ENCODE measurements at places on chromosomes 11 and 22. TPM values are rescaled to one million over a fixed set of nuclear protein-coding genes. Genes with fewer than 3 reads are reported as not detected.

- DNase-seq = no peak
Measured at GRCh38 chr22:45905924-45906865, 70.8 kb downstream of the WNT7B start.

GRCh38 chr22:17120711-17121232 lies 388 bp downstream of the TMEM121B start:
- DNase-seq = no peak

DNA sequence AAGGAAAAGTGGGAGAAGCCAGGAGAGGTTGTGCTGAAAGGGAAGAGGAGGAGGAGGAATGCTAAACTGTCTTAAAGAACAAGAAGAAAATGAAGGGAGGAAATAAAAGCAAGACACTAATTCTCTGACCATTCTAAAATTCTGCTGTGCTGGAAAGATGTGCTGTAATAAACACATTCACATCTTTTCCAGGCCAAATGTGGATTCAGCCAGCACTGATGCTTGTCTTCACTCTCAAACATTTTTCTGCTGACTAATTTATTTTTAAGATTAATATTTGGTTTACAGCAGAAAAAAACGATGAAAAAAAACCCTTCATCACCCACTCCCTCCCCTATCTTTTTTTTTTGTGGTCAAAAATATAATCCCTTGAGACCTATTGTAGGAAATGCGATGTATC lies 223.6 kb downstream of the SWAP70 start:
- no peak for DNase-seq

GRCh38 chr11:107102692-107103477 lies 84.6 kb upstream of the GUCY1A2 start:
- DNase-seq = no peak

DNA sequence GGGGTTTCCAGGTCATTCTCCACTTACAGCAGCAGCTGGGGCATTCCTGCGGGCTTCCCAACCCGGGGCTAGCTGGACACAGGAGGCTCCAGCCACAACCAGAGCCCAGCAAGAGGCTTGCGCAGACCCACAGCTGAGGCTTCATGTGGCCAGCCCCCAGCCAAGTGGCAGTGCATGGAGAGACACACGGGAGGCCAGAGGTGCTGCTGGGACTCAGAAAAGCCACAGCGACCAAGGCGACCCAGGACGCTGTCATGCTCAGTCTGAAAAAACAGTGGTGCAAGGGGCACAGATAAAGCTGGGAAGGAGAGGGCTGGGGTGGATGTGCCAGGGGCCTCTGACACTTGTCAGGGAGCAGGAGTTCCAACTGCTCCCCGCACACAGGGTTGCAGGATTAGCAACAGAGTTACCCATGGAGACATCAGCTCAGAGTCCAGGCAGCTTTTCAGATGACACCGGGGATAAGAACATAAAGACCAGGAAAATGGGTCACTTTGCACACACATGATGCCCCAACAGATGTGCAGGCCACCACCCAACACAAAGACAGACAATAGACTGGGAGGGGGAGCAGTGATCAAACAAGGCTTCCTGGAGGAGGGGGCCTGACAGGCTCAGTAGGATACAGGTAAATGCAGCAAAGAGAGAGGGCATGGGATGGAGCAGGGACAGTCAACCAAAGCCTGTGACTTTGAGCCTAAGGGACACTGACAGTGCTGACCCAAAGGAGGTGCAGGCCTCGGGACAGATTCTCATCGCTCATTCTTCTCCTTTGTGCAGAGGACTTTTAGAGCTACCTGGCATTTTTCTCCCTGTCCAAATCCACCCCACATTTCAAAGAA lies 6.9 kb upstream of the NEAT1 start:
- DNase-seq = no peak

DNA sequence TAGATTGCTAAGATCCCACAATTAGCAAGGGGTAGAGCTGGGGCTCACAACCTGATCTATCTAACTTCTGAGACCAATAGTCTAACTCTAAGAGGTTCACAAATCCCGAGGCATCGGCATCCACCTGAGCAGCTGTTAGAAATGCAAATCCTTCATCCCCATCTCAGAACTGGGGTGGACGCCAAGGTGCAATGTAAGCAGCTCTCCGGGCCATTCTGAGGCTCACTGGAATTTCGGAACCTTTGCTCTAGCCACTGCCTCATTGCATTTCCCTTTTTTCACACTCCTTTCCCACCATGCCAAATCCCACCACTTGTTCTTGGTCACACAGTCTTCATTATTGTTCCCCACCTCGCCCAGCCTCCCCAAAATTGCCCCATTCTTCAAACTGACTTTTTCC lies 29.8 kb downstream of the MAML2 start:
- DNase-seq = no peak

DNA sequence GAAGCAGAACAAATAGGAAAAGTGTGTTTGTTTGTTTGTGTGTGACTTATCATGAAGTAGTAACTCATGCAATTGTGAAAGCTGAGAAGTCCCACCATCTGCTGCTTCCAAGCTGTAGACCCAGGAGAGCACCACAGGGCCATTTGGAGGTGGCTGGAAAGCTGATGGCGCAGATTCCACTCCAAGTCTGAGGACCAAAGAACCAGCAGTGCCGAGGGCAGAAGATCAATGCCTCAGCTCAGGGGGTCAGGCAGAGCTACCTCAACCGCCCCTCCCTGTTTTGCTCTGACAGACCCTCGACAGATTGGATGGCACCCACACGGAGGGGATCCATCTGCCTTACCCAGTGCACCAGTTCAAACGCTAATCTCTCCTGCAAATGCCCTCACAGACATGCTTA lies 896.2 kb downstream of the BRD1 start:
- no peak for DNase-seq

DNA sequence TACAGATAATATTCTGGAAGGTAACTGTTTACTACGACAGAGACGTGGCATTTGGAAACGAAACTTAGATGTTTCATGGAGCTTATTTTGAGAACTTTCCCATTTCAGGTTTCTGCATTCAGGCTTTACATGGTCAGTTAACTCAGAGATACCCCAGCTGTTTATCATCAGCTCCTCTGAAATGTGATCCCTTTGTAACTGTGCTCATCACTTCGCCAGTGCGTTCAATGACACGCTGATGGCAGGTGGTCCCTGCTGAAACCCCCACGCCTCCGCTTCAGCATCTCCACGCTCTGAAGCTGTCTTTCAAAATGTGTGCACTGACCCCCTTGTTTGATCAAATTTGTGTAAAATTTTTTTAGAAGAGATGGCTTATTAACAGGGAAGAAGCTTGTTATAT lies 30.5 kb downstream of the ALG12 start:
- no peak for DNase-seq

- peak; percentile 81 for DNase-seq
Measured at GRCh38 chr11:73072935-73073481, 69.1 kb downstream of the FCHSD2 start.

- DNase-seq = no peak
Measured at GRCh38 chr11:114155116-114155515, 95.6 kb downstream of the ZBTB16 start.

GRCh38 chr11:110716361-110716760 lies 4.1 kb upstream of the ARHGAP20 start:
- no peak for DNase-seq

DNA sequence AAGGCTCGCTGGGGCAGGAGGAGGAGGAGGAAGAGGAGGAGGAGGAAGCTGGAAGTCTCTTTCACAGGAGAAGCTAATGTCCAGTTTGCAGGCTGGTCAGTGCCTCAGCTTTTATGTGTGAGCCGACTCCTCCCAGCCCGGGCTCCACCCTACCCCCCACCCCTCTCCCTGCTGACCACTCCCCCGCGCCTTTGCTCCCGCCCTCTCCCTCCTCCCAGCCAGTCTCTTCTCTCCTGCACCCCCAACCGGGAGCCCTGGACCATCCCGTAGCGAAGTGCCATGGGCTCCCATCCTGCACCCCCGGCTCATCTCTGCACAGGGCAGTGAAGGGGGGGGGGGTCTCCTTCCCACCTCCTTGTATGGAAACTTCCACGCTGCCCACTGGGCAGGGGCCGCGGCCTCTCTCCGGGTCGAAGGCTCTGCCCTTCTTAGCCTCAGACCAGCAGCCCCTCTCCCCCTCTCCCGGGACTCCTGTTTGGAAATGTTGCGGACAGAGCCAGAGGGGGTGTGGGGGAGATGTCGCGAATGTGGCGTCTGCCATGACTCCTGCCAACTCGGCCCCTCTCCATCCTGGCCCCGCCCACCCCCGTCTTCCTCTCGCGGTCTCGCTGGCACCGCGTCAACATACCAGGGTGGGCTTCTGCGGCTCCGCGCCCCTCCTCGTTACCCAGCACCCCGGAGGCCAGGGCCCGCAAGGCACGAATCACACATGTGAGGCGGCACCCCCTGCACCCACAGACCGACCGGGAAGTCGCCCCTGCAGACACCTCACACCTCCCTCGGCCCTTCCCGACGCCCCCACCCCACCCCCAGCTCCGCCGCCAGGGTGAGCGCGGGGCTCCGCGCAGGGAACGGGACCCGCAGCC lies 1.8 kb downstream of the IGF2 start:
- DNase-seq = peak; percentile 49

DNA sequence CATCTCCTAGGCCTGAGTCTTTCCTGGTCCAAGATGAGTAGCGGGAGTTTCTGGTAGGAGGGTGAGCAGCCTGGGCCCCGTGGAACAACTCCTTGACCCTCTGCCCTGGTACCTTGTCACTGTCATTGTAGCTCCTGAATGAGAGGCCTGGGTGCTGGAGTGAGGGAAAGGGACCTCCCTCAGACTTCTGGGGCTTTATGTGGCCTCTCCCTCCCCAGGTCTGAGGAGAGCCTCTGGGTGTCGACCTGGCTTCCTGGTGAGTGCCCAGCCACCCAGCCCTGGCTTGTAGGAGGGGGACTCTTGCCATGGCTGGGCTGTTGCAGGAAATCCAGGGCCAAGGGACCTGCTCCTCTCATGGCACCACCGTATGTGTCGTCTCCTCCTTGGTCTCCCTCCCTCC lies 3.9 kb downstream of the P2RY2 start:
- DNase-seq = no peak

GRCh38 chr11:13259374-13259773 lies 18.2 kb upstream of the BMAL1 start:
- no peak for DNase-seq

- DNase-seq = peak; percentile 12
Measured at GRCh38 chr11:130480711-130481140, 32.3 kb downstream of the ADAMTS15 start.

DNA sequence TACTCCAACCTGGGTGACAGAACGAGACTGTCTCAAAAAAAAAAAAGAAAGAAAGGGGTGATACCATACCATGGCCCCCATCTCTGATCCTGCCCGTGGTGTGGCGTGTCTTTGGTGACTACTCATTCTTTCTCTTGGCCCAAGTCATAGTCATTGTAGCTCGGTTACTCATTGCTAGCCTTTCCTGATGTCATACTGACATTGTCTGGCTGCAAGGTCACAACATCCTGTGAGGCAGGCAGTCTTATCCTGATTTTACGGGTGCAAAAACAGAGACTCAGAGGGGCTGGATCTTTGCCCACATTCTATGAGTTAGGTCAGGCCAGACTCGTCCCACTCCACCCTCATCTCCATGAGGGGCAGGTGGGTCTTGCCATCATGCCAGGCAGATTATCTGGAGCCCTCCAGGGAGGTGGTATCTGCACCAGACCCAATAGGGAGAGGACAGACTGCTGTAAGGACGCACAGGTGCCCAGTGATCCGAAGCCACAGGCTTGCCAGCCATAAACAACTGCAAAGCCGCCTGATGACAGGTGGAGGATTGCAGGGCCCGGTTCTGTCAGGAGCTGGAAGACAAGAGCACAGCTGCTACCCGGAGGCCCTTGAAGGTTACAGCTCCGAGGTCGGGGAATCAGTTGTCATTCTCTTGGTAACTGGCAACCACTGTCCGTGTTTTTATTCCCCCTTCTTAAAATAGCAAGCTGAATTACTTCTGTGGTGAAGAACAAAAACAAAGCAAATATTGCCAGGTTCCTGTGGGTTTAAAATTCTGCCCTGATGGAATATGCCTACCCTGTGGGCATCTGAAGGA lies 13.8 kb downstream of the TOM1 start:
- peak; percentile 61 for DNase-seq

DNA sequence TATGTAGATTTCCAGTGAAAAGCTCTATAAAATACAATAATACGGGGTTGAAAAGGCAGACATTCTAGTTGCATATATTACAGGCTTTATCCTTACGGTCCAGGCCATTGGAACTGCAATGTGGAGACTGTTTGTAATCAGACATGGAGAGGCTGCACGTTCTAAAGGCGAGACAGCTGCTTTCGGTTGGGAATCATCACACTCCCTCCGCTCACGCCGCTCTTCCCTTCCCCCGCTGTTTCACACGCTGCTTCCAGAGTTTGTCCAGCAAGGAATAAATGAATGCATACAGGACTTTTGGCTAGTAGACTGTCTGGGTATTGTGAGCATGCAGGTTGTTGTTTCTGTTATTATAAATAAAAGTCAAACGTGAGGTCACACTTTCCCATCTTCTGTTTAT lies 13.5 kb upstream of the EFCAB6 start:
- DNase-seq = no peak

DNA sequence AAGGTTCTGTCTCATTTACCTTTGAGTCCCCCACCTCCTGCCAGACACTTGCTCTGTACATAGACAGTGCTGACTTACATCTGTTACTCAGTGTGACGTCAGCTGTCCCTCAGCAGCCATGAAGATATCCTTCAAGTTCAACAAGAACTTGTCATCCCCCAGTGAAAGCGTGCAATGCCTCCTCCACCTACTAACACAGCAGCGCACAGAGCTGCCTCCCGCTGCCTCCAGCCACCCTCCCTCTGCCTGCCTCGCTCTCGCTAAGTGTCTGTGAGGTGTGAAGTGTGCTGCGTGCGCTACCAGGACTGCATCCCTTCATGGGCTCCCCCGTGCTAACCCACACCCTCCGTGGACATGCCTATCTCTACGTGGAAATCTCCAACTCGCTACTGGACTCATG lies 621.4 kb downstream of the BRD1 start:
- no peak for DNase-seq

C11orf86 gene
- not detected for total RNA-seq

TENM4 gene
- total RNA-seq = 37.1 TPM
